ENCODE measurements at places on chromosomes 12 and 14.

DNA sequence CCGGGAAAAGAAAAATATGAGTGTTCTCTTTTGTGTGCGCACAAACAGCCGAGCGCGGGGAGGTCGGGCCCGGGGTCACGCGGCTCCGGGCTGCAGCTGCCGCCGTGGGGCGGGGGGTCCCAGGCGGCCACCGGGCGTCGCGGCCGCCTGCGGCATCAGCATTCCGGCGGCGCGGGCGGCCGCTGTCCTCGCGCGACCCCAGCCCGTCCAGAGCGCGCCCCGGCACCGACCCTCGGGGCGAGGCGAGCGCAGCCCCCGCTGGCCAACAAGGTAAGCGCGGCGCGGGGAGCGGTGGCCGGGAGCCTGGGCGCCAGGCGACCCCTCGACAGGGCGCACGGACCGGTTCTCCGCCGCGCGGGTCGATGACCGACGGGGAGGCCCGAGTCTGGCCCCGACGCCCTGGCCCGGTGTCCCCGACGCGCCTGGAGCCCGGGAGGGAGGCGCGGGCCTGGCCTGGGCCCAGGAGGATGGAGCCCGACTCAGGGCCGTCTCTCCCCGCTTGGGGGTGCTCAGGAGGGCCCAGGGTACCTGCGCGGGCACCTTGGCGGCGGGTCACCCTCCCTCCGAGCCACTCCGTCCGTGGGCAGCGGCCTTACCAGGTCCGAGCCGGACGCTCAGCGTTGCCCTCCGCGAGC, 103.9 kb upstream of the DIO3 start:
- DNase-seq: no peak

- peak; percentile 34 for DNase-seq
These were observed 602 bp downstream of the CHFR start for GRCh38 chr12:132886529-132887477.

- no peak for DNase-seq
These were observed 18.5 kb upstream of the KRT80 start for GRCh38 chr12:52210186-52210924.

GRCh38 chr12:26378711-26379110, 183.3 kb downstream of the SSPN start:
- no peak for DNase-seq

DNA sequence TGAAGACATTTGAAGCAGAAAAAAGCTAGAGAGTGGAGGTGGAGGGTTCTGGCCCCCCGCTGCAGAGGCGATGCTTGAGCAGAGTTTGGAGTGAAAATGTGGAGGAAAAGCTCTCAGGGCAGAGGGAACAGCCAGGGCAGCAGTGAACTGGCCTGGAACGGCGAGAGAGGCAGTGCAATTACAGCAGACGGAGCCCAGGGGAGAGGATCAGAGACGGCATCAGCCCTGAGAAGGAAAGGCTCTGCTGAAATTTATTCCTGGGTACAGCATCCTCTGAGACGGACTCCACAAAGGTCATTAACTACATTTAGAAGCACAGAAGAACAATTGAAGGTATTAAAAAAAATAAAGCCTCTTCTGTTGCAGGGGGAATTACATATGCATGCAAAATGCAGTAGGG, 14.2 kb downstream of the STON2 start:
- DNase-seq: no peak

DNA sequence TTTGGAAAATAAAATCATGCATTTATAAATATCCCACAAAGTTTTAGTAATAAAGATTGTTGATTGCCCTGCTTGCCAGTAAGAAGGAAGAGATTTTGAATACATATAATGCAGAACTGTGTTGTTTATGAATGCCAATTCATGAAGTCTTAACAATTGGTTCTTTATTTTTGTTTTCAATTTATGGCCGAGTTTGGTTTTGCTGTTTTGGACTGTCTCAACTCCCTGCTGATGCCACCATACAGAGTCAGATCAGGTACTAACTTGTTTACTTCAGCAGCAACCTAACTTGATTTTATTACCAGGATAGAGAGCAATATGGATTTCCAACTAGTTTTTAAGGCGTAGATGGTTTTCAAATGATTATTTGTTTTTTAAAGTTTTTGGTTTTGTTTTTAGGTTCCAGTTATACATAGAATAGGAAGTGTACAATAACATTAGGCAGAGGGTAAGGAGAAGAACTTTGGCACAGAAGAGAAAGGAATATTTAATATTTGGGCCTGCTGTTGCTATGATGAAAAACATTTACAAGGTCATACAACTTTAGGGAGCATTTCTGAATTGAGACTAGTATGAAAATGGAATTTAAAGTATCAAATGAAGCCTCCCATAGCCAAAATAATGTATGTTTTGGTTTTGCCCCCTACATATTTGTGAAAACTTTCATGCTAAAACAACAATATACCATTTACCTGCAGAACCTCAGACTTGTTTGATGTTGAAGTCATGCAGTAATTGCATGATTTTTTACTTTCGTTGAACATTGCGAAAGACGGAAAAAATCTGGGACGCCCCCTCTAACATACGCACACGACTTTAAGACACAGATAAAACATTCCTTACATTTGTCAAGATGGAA, 904 bp upstream of the FAM177A1 start:
- DNase-seq: peak; percentile 21

DNA sequence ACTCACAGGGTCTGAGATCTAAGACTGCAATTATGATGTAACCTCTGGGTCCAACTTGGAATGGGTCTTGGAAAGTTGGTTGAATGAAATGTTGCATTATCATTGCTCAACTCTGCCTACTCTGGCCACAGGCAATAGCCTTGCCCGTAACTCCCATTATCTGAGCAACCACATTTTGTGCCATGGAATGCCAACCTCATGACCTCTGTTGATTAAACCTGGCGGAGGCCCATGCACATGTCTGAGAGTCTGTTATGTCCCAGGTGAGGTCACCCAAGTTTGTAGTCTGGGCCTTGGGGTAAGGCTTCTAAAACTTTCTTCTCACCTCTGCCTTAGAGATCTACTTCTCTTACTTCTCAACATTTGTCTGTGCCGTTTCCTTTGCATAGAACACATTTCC, 140.9 kb downstream of the TBX5 start:
- DNase-seq: no peak

DNA sequence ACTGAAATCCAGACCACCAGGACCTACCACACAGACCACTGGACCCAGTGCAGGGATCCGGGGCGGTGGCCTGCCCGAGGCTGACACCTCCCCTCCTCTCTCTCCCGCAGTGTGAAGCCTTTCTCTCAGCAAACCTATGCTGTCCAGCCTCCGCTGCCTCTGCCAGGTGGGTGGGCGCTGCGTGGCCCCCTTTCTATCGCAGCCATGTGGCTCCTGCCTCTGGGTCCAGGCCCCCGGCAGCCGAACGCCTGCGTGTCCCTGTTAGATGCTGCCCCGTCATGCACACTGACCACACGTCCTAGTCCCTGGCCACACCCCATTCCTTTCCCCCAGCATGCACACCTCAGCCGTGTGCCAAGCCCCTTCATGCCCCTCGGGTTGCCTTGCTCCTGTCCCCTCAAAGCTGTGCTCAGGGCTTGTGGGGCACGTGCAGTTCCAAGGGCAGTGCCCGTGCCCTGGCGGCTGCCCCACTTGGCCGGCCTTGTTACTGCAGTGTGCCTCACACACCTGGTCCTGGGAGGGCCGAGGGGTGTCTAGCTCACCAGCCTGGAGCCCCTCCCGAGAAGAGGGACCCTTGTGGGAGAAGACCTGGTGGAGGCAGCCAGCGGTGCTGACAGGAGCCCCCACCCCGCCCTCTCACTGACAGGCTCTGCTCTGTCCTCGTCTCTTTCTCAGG, 58.0 kb upstream of the TSPAN9 start:
- DNase-seq: no peak
